Activated T-cell treated with anti-CD3 and anti-CD28 coated beads, Interleukin-2, amount 50 U/mL, for 4 hours (primary cell): ENCODE measurements at places on chromosomes 6 and 20. TPM values are rescaled to one million over a fixed set of nuclear protein-coding genes. Genes with fewer than 3 reads are reported as not detected.

Gene SLC35B2
- total RNA-seq, result 40.8 TPM

Gene SFTA2
- 0.28 TPM for total RNA-seq

Gene LST1
- total RNA-seq, result 7.0 TPM

Gene TFAP2D
- not detected for total RNA-seq

Gene SDCBP2
- 2.2 TPM for total RNA-seq

Gene BPI
- not detected for total RNA-seq

Gene CTCFL
- total RNA-seq, result 0.27 TPM

Gene PKHD1
- total RNA-seq, result not detected

GRCh38 chr6:129787816-129788215 is 73.3 kb downstream of the TMEM244 start:
- no peak for DNase-seq

GRCh38 chr20:44701118-44701857 is 13.9 kb upstream of the CCN5 start:
- no peak for DNase-seq

GRCh38 chr6:81812401-81812800 is 59.9 kb upstream of the TENT5A start:
- no peak for DNase-seq

- DNase-seq, result no peak
Measured at GRCh38 chr6:150229436-150230163, 86.8 kb downstream of the PPP1R14C start.

DNA sequence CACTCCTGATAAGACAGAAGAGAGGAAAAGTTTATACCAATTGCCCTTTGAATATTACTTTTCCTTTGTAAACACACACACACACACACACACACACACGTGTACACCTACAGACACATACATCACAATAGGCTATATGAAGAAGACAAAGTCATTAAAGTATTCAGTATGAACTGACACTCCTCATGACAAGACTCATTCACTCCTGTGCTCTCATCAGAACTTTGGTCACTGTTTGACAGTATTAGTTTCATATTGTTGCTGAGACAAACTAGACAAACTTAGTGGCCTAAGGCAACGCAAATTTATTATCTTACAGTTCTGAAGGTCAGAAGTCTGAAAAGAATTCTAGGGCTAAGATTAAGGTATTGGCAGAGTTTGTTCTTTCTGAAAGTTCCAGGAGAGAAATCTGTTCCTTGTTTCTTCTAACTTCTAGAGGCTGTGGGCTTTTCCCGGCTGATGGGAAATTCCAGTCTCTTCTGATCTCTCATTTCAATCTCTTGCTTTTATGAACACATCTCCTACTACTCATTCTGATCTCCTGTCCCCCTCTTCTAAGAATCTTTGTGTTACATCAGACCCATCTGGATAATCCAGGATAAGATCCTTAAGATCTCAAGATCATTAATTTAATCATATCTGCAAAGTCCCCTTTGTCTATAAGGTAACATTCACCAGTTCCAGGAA is 171.3 kb downstream of the HACE1 start:
- no peak for DNase-seq

DNA sequence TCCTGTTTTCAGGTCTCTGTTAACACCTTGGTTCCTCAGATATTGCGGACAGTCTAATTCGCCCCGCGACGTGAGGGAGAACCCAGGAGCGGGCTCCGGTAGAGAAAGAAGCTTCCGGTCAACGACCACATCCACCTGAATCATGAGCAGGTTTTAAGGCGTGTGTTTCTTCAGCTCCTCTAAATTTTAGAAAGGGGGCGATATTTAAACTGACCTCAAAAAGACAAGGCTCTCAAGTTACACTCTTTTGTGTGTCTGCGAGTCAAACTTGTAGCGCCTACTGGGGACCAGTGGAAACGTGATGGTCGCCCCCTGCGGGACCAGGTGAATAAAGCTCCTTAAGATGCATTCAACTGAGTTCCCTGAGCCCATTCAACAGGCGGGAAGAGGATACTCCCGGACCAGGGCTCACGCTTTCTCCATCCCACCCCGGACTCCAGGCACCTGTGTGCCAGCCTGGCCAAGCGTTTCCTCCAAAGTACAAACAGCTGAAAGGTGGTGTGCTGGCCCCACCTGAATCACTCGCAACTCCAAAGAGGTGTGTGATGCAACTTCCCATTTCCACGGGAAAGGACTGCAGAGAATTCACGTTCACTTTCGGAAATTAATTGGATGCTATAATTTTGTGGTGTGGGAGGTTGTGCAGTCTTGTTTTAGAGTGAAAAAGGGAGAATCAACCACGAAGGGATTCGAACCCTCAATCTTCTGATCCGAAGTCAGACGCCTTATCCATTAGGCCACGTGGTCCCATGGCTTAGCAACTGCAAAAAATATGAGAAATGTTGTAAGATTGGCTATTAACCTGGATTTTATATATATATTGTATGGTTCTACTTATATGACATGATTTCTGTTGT is 17.0 kb downstream of the GPX5 start:
- DNase-seq, result peak; percentile 43

DNA sequence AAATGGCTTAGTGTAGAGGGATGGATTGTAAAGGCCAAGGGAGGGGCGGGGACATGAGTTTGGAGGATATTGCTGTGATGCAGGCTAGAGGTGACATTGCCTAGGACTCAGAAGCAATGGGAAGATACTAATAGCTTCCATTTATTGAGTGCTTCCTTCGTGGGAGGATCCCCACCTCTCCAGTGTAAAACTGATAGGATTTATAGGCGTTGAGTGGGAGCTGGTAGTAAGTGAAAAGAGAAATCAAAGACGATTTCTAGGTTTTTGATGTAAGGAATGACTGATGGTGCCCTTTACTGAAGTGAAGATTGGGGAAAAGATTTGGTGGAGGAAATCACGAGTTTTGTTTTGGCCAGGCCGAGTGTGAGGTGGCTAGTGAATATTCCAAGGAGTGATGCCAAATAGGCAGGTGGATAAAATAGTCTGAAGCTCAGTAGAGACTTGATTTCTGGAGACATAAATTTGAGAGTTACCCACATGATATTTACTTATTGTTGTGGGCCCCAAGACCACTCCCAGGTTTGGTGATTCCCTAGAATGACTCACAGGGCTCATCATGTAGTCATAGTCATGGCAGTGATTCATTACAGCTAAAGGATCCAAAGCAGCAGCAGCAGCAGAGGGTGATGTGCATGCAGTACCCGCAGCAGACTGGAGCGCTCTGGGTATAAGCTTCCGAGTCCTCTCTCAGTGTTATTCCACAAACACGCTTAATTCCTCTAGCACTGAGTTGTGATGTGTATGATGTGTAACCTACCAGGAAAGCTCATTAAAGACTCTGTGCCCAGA is 10.2 kb downstream of the RPRD1B start:
- peak; percentile 14 for DNase-seq

DNA sequence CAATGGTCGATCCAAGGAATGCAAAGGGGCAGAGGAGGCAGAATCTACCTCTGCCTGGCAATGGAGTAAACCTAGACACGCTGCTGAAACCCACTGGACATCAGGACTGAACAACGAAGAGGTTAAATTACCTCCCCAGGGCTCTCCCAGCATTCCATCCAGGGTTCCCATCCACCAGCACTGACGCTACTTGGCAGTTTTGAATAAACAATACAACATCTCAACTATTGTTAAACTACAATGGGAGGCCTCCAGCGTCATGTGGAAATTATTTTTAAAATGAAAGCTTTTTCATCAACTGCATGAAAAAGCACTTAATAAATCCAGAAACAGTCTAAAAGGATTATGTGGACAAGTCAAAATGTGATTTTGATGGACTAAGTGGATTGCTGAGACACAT is 96.8 kb upstream of the NHSL1 start:
- DNase-seq, result no peak

DNA sequence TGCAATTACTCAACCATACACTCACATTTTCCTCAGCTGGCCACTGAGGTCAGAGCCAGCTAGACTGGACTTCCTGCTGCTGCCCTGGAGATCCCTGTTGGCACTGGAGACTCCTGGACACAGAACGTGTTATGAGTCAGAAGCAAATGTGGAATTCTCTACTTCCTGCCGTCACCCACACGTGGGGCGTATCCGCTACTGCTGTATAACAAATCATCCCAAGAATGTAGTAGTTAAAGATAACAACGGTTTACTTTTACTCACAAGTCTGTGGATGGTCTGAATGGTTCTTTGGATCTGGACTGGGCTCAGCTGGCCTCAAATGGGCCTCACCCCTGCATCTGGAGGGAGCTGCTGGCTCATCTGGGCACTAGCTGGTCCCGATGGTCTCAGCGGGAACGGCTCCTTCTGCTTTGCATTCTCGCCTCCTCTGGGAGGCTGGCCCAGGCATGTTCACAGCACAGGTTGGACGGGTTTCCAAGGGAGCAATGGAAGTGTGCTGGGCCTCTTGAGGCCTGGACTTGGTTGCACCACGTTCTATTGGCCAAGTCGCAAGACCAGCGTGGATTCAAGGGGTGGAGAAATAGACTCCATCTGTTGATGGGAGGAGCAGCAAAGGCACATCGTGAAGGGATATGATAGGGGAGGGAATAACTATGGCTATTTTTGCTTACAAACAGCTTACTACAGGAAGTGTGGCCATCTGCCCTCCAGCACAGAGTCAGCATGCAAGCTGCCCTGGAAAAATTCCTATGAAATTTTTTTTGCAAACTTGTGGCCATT is 118.5 kb downstream of the SNX5 start:
- no peak for DNase-seq

- no peak for DNase-seq
Measured at GRCh38 chr6:117290173-117290846, 25.0 kb downstream of the VGLL2 start.

DNA sequence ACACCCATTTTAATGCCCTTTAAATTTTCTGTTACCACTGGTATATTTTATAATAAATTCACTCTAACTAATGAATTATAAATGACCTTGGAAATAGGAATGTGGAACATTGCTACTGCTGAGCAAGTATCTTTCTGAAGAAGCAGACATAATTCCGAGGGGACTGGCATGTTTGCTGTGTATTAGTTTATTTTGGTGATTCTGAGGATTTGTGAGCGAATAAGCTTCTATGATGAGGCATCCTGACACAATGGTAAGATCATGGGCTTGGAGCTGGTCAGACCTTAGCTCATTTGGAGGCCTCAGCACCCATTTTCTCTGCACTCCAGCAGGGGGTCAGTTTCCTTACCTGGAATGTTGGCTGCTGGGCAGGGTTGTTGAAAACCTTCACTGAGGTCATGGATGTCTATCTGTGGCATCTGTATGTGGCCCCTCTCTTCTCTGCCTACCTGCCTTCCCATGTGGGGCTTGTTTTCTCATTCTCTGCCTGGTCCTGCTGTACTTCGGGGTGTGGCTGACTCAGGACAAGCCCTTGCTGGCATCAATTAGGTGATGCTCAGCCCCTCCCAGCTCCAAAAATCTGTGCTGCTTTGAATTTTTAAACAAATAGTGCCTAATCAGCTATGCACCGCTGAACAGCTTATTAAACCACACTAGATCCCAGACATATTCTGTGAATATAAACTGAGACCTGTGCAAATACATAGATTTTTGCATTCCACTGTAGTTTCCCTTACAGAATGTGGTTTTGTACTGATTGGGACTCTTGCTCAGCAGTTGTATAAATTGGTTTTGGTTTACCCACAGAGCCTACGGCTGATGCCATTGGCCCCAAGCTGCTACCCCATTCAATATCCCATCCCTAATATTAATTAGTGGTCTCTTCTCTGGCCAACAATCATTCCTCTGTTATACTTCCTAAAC is 10.7 kb downstream of the ARID1B start:
- no peak for DNase-seq

DNA sequence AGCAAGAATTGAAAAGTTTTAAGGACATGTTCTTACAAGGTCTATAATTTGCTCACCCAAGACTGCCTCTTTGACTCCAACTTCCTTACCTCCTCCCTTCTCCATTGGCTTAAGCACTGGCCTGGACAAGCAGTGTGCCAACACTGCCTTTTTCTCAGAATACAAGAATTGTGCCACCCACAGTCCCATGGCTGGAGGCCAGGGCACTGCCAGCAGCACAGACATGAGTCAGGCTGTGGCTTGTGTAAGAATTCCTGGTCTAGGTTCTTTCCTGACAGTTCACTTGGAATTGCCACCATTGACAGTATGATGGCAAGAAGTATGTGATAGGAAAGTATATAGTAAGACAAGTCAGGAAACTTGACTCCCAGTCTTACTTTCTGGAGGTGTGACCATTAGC is 202.7 kb upstream of the MARCKS start:
- DNase-seq, result no peak

DNA sequence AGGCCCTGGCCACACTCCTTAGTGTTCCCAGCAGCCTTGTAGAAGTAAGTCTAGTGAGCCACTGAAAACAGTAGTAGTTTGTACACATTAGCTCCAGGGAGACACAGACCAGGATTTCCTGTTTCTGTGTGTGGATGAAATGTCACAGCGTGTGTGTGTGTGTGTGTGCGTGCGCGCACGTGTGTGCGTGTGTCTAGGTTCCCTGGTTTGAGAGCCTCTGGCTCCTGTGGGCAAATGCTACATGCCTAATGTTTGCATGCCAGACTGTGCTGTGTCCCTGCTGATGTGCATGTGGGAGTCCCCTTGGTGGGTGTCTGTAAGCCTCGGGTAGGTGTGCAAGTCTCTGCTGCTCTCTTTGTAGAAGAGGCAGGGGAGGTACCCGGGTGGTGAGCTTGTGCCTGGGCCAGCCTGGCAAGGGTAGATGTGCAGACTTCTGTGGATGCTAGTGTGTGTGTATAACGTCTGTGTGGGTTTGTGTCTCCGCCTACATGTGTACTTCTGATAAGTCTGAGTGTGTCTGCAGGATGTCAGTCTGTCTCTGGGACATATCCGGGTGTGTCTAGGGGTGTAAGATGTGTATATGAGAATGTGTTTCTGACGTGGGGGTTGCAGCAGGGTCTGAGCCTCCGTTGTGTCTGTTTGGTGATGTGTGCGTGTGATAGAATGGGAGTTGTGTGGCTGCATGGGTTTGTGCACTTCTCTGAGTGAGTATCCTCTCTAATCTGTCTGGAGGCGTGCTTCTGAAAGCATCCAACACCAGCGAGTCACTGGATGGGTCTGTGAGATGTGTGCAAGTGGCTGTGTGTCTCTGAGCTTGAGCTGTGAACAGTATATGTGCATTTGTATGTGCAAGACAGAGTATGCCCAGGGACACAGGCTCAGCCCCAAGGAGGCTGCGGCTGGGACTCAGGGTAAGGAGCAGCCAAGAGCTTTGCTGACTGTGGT is 19.0 kb upstream of the TLDC2 start:
- no peak for DNase-seq

GRCh38 chr6:3356056-3356823 is 97.5 kb downstream of the PSMG4 start:
- DNase-seq, result peak; percentile 30
